ENCODE measurements at places on chromosomes 13 and 19.
A peak's percentile ranks its signal among the peaks of the same experiment; 100 is the strongest.

- DNase-seq = no peak
Observed at GRCh38 chr19:16566161-16566560, 6.1 kb downstream of the SLC35E1 start.

DNA sequence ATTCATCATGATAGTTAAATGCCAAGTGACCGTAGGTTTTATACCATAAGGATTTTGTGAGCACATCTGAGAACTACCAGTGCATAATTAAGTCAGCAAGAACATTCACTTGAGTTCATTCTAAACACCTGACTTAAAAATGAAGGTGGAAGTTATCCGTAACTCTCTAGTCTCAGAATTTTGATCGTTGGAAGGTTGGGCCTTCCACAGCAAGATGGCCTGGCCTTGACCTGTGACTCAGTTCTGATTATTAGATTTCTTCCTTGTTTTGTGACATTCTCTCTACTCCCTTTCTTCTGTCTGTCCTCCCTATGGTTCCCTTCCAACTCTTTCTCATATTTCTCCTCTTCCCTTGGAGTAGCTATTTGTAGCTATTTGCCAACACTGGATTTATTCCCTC is 20.0 kb upstream of the WDFY2 start:
- DNase-seq = no peak

GRCh38 chr13:20826843-20827560 is 53.2 kb upstream of the EEF1AKMT1 start:
- no peak for DNase-seq

DNA sequence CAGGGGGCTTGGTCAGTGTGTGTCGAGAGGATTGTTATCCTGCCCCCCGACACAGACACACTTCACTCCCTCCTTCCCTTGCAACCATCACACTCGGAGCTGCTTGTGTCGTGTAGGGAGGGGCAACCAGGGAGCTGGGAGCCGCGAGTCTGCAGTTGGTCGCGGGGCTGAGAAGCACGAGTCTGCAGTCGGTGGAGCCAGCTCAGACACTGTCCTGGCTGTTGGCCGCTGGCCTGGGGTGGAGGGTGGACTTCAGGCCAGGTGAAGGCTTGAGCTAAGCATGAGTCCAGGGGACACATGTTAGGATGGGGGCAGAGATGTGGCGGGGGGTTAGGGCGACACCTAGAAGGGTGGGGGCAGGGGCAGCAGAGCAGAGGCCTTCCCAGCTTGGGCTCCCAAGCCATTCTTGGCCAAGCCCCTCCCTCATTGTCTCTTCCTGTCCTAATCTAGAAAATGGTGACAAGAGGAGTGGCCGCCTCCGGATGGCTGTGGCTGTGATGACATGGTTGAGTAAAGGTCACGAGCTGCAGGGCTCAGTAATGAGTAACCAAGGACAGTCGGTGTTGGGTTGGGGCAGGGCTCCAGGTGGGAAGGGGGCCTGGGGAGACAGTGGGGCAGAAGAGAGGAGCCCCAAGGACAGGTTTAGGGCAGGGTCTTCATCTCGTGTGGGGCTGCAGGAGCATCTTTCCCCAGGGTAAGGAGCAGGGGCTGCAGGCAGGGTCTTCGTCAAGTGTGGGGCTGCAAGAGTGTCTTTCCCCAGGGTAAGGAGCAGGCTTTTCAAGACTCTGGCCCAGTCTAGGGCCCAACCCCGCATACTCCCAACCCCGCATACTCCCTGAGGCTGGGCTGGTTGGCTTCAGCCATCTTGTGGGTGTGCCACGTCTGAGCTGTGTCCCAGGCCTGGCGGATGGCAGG is 8.6 kb downstream of the PPP5C start:
- no peak for DNase-seq

DNA sequence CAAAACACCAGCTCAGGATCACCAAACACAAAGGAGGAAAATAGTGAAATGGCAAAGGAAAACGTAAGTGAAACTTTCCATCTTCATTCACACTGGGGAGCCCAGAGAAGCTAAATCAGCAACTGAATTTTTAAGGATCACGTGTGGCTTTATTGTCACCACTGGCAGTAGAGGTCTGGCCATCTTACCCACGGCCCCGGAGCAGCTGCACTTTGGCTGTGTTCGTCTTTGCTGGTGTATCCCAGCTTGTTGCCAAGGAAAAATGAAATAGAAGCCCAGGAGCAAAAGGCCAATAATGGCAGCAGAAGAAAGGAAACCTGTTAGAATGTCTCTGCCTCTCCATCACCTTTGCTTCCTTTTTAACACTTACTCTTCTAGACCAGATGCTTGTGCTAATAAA is 274.7 kb downstream of the FOXO1 start:
- no peak for DNase-seq

- no peak for DNase-seq
Observed at GRCh38 chr19:2394054-2394441, 33.3 kb downstream of the TIMM13 start.

- no peak for DNase-seq
Observed at GRCh38 chr19:3229888-3230496, 5.5 kb downstream of the CELF5 start.

GRCh38 chr13:98986226-98986846 is 8.5 kb upstream of the DOCK9 start:
- no peak for DNase-seq

DNA sequence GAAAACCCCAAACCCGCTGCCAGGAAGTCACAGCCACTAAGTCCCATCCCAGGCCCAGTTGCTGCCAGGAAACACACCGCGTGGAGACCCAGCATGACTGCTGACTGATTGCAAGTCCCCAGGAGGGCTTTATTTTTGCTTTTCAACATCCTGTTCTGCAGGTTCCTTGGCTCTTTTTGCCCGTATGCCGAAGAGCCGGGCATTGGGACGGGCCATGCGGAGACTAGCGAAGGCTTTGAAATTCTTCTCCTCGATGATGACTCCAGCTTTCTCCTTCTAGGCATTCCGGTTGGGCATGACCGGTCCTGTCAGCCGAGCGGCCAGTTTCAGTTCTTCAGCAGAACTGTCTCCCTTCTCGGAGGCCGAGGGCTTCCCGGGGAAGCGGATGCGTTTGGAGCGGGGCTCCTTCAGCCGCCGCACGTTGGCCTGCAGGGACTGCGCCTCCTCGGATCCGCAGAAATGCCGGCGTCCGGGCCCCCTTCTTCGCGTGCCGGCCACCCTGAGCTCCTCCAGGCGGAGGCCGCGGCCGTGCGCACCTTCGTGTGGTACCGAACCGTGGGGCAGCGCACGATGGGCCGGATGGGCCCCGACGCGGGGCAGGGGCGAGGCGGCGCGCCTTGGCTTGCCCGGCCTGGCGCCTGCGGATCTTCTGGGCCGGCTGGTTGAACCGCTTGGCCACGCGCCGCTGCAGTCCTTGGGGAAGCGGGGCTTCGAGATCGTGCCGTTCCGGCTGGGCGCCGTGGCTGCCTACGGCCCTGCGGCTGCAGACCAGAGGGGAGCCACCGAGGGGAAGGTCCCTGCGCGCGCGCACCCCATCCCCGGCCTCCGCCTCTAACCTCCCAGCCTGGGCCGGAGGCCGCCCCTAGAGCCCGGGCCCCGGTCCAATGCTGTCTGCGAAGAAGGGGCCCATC is 15.2 kb downstream of the ZSCAN5C start:
- peak; percentile 82 for DNase-seq

- no peak for DNase-seq
Observed at GRCh38 chr19:5652261-5652660, 28.1 kb downstream of the MICOS13 start.

DNA sequence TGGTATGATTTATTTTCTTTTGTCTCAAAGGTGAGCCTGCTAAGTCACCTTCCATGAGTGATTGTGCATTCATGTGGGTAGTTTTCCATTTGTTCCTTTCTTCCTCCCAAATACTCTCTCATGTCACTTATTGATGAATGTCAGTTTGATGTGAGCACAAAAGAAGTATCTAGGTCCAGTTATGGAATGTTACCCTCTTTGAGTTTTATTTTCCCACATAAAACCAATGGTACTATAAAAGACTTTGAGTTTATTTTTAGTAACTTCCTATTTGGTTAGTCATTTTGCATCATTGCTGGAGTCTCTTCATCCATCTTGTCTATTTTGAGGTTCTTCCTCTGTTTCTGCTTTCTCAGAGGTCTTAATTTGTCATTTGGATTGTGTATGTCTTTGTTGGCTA is 321.3 kb downstream of the GPC6 start:
- DNase-seq = no peak

DNA sequence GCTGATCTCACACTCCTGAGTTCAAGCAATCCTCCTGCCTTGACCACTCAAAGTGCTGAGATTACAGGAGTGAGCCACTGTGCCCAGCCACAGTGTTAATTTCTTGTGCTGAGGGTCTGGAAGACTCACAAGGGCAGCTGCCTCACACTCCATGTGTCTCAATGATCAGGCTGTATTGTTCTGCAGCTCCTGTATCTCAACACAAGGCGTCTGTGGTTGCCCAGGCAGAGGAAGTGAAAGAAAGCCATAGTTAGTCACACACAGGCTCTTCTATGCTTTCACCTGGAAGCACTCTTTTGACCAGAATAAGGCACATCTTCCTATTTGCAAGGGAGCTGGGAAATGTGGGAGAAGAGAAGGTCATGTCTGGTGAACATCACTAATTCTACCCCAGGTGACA is 107.3 kb upstream of the ZNF507 start:
- no peak for DNase-seq

DNA sequence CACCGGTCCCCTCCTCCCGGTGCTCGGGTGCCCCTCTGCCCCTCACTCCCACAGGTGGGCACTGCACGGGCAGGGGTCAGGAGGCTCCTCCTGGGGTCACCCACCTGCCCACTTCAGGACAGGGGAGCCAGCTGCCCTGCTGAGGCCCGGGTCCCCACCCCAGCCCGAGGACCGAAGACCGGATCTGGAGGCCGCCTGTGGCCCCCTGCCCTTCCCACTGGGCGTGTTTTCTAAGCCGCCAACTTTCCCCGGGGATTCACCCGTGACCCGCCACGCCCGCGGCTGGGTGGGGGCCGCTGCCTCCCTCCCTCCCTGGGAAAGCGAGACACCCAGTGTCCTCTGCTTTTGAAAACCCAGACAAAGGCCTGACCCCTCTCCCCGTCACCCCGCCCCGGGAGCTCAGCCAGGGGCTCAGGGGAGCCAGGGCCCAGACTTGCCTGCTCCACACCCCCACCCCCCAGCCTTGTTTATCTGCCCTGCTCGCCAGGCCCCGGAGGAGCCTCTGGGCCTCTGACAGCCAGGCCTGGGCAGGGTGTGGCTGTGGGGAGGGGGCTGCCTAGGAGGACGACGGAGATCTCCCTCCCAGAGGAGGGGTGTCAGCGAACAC is 1.3 kb downstream of the PALM start:
- peak; percentile 58 for DNase-seq

DNA sequence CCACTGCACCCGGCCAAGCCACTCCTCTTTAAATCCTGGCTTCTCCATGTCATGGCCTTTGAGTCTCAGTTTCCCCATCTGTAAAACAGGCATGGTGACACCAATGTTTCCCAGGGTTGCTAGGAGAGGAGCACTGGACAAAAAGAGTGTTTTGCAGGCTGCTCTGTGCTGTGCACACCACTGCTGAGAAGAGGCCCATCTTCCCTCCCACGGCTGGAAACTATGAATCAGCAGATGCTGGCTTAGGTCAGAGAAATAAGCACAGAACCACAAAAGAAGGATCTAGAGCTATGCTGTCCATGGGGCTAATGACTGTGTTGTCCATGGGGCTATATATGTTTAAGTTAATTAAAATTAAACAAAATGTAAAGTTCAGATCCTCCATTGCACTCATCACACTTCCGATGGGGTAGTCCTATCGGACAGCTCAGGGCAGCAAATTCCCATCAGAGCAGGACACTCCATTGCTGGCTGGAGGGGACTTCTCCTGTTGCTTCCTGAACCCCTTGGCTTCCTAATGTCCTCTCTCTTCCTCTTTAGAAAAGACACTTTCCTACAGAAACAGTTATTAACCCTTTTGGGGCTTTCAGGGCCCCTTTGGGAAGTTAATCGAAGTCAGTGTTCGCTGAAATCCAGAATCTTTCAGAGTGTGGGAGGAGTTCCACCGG is 37.1 kb downstream of the TSHZ3 start:
- DNase-seq = no peak

DNA sequence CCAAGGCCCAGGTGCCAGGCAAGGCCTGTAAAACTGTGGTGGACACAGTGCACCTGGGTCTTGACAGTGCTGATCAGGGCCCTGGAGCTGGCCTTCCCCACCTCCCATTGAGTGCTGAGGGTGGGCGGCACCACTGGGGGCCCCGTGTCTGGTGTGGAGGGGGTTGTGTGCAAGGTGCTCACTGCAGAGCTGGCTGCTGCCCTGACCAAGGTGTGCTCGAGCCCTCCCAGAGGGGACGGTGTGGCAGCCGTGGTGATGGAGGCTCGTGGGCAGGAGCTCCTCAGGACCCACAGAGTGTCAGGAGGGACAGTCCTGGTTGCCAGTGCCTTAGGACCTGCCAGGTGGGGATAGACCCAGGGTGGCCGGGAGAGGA is 23.0 kb downstream of the ATP4B start:
- DNase-seq = no peak

- DNase-seq = peak; percentile 14
Observed at GRCh38 chr19:4391701-4392483, 8.5 kb downstream of the SH3GL1 start.

- no peak for DNase-seq
Observed at GRCh38 chr19:13034636-13035035, 39.4 kb downstream of the NFIX start.

GRCh38 chr13:30339738-30340330 is 32.5 kb upstream of the KATNAL1 start:
- DNase-seq = peak; percentile 53

DNA sequence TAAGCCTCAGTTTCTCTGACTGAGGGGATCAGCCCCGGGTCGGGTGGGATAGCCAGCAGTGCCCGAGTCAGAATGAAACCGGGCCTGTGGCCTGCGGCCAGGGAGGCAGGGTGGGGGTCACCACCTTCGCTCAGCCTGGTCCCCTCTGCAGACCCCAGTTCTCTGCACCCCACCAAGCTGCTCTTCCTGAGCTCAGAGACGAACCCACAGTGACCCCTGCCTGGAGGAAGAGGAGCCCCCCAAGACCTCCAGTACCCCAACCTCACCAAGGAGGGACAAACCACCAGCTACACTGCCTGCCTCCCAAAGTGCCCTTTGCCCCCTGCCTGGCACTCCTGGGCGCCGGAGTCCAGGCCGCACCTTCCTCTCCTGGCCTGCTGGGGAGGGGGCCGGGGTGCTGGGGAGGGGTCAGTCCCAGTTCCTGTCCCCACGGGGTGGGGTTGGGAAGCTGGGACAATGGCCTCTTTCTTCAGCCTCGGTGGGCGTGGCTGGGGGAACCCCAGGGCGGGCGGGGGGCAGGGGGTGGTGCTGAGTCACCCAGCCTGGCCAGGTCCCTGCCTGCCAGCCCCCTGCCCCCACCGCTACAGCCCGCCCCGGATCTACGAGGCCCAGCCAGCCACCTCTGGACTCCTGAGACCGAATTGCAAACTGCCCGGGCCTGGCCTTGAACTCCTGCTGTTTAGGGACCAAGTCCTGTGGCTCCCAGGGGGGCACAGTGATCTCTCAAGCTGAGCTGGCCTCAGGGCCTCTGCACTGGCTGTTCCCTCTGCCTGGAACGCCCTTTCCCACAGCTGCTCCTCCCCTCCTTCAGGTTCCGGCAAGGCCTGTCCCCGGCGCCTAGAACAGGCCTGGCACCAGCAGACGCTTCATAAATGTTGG is 14.3 kb downstream of the ZBTB7A start:
- no peak for DNase-seq

DNA sequence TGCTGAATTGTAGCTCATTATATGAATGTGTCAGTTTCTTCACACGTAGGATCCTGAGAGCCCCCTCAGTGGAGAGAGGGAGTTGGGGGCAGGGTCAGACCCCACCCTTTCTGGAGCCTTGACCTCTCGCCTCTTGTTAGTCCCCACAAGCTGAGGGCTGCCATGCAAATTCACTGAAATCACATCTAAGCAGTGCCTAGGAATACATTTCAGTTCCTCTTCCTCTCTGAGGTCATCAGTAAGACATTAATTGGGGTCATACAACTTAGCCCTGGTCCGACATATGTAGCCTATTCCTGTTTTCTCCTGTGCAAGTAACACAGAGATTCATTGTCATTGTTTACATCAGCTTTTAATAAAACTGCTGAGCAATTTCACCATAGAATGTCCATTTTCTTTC is 30.0 kb downstream of the MYO9B start:
- DNase-seq = no peak

All from retina (tissue), 1 donor.